ENCODE measurements at places on chromosomes 12 and 14.

DNA sequence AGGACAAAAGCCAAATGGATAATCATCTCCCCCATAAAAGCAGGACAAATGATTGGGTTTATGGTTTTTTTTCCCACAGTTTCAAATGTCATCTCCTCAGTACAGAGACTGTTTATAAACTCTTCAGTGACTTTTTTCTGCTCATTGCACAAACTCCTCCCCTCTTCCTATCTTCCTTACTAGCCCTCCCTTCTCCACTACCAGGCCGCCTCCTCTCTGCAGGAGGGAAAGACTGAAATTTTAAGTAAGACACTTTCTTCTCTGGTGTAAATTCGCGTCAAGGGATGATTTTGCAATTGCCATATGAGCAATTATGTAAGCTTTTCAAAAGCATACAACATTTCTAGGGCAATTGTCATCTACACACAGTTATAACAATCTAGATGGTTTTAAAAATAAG, 37.0 kb downstream of the BTG1 start:
- no peak for DNase-seq

DNA sequence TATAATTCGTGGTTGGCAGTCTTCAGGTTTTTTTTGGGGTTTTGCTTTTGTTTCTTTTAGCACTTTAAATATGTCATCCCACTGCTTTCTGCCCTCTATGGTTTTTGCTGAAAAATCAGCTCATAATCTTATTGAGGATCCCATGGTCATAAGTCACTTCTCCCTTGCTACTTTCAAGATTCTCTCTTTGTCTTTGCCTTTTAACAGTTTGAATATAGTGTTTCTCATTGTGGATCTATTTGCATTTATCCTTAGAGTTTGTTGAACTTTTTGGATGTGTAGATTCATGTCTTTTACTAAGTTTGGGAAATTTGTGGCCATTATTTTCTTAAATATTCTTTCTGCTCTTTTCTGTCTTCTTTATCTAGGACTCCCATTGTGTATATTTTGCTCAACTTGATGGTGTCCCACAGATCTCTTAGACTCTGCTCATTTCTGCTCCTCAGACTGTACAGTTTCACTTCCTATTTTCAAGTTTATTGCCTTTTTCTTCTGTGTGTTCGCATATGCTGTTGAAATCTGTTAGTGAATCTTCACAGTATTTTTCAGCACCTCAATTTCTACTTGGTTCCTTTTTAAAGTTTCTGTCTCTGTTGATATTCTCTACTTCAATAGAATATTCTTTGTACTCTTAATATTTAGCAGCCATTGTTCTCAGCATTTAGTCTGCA, 70.8 kb downstream of the WNK1 start:
- DNase-seq = no peak

DNA sequence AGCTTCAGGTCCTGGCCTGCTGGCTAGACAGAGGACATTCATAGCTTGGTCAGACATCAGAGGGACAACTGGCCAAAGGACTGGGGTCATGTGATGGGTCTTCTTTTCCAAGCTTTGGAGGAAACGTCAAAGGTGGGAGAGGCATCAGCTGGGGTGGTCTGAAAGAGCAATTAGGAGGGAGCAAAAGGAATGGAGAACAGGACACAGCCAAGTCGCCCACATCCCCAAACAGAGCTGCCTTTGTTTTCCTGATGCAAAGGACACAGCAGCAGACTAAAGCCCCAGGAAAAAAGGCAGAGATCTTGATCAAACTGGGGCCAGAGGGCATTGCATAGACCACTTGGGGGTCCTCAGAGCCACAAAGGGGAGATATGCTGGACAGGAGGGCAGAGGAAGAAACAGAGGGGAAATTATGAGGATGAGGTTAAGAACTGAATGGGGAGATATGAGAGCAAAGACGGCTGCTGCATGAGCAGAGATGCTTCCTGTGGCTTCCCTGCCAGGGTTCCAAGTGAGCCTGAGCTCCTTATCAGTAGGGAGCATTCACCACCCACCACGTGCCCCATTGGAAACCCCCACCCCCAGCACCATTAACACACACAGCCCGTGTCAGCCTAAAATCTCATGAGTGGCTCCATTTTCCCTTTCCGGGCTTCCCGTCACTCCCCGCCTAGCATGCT, 62.4 kb downstream of the ANO2 start:
- no peak for DNase-seq

GRCh38 chr12:107126796-107127481, 33.6 kb upstream of the CRY1 start:
- no peak for DNase-seq

- no peak for DNase-seq
Measured at GRCh38 chr12:68506619-68507018, 104.1 kb upstream of the RAP1B start.

- DNase-seq = no peak
Measured at GRCh38 chr14:68182492-68182891, 362.9 kb downstream of the RAD51B start.

- no peak for DNase-seq
Measured at GRCh38 chr14:42665083-42665482, 1058.4 kb downstream of the LRFN5 start.

- no peak for DNase-seq
Measured at GRCh38 chr12:114213055-114213581, 192.8 kb downstream of the TBX5 start.

DNA sequence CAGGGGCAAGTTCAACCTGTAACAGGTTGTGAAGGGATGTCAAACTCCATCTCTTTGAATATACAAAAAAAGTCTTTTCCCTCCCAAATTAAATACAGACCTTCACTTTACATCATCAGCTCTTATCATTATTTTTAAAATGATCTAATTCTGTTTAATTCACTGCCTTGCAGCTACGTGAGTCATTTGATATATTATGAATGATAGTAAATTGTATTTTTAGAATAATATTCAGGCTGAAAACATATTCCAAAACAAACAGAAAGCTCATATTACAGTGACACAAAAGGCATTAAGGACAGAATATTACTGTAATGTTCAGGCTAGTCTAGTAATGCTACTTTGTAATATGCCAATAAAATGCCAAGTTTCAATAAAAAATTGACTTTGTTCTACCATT, 53.3 kb downstream of the BCAT1 start:
- no peak for DNase-seq

- no peak for DNase-seq
Measured at GRCh38 chr12:1723721-1724120, 32.9 kb downstream of the ADIPOR2 start.

- DNase-seq = no peak
Measured at GRCh38 chr12:26007566-26007965, 49.1 kb downstream of the RASSF8 start.

DNA sequence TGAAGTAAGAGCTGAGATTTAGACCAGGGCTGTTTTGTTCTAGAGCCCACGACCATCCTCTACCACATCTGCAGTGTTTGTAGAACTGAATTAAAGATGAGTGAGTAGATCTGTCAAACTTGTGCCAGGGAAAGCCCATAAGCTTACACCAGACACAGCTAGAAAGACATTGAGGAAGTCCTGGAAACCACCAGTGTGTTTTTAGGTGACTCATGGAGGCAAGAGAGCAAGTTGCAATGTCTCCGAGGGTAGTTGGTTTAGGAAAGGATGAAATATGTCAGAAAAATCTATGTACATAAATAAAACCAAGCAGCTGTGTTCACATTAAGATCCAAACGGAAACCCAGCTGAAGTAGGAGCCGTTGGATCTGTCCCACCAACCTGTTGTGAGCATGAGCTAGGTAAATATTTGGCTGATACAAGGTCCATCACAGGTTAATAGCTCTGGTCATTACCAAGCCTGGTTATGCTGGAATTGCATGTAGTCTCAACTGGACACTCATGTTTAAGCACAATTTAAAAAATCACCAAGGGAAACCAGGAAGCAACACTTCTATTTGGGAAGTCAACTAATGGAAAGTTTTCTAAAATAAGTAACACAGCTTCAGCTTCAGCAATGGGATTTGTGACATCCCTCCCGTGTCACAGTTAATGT, 49.9 kb upstream of the PLEKHG3 start:
- DNase-seq = no peak

DNA sequence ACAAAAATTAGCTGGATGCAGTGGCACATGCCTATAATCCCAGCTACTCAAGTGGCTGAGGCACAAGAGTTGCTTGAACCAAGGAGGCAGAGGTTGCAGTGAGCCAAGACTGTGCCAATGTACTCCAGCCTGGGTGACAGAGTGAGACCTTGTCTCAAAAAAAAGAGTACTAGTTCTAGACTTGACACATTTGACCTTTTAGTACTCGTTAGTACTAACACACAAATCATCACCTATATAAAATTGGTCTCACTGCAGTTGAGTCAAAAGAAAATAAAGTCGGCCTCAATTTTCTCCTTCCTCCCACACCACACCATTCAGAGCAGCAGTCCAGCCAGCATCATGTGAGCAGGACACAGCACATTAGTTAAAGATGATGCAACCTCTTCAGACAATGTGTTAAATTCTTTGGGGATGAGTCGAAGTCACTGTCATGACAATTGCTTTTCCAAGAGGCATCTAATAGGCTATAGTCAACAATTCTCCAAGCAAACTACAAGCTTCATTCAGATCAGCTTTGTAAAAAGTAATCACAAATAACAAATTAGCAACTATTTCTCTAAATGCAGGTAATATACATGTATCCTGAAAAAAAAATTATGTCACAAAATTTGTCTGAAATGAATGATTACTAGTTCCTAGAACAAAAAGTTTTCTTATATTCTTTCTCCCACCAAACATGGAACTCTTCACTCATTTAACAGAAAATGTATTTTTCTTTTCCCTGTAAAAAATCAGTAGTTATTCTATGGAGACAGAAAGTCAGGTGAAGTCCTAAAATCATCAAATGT, 55.6 kb downstream of the CLIP1 start:
- no peak for DNase-seq

GRCh38 chr12:623172-623864, 39.9 kb downstream of the NINJ2 start:
- no peak for DNase-seq

DNA sequence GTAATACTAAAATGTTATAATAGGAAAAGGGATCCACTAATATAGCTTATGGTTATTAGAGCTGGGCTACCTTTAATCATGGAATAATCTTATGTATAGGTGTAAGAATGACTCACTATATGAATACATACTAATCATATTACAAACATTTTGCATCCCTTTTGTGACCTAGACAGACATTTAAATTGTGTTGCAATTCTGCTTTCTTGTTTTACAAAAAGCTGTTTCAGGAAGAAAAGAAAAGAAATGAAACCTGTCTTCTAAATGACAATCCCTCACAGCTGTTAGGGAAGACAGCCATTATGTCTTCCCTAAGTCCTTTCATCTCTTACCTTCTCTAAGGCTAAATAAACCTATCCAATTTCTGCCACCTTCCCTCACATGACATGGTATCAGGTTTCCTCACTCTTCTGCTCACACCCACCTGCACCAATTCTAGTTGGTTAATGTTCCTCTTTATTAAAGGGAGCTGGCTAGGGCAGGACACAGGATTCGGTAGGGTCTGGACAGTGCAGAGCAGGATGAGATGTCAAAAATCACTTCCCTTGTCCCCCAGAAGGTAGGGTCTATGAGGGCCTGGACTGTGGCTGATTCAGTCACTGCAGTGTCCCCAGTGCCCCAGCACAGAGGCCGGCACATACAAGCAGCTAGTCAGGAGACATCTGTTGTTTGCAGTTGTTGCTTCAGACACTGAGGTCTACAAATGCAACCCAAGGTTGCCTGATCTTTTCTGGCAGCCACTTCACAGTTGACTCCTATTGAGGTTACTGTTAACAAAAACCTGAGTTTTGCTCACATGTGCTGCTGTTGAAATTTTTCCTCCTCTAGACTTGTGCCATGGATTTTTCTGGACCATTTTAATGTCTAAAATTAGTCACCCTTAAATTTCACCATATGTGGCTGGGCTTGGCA, 3.7 kb downstream of the DHRS7 start:
- DNase-seq = no peak

DNA sequence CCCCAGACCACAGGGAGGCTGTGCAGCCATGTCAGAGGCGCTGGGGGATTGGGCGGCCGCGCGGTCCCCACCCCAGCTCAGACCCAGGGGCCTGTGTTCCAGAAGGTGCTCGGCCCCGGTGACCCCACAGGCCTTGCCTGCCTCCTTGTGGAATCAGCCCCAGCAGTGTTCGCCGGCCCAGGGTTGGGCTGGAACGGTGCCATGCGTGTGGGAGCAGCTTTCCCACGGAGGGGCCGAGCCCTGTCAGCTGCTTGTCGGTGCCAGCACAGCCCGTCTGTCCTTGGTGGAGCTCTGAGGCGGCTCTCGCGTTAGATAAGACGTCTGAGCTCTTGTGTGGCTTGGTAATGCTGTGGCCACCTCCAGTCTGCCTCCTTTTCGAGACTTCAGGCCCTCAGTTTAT, 8.5 kb downstream of the ZFYVE21 start:
- DNase-seq = no peak

DNA sequence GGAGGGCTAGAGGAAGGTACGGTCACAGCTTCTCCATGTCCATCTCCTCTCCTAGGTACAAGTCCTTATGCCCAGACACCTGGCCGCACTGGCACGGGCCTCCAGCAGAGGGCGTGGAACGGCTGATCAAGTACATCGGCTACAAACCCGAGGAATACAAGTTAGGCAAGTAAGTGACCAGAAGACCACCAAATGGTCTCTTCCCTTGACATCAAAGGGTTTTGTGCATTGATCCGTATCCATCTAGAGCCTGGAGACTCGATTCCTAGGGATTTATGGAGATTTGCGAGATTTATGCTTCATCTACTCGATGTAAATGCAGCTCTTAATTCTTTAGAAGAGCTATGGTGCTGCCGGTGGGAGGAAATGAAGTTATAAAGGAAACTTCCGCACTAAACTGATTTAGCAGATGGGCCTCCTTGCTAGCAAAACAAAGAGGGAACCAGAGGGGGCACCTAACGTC, 44.2 kb downstream of the KCTD10 start:
- DNase-seq = peak; percentile 66

DNA sequence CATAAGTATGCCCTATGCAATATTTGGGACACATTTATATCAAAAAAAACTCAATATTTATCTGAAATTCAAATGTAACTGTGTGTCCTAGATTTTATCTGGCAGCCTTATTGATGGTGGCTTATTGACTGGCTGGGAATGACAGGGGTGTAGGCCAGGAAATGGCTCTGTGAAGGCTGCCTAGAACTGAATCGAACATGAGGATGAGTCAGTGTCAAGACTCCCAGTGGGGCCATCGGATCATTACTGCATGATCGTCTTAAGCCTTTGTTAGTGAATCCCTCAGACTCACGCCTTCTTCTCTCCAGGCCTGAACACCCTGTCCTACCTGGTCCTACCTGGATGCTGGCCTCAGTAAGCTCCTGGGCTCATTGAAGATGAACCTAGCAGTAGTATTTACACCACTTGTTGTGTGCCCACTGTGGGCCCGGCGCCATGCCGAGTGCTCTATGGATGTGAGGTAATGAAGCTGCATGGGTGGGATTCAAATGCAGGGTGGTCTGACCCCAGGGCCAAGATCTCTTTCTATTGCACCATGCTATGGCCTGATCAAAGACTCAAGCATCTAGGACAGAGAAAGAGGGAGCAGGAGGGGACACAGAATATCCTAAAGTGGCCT, 21.0 kb upstream of the FAIM2 start:
- DNase-seq = no peak

- no peak for DNase-seq
Measured at GRCh38 chr14:89600950-89601826, 184.2 kb upstream of the FOXN3 start.

- no peak for DNase-seq
Measured at GRCh38 chr14:100442498-100443490, 119.7 kb downstream of the SLC25A47 start.

GRCh38 chr12:25025260-25025659, 76.4 kb upstream of the BCAT1 start:
- DNase-seq = no peak

GRCh38 chr12:63990828-63991547, 146.5 kb downstream of the SRGAP1 start:
- no peak for DNase-seq
